ENCODE measurements at places on chromosomes 5 and 9. TPM values are rescaled to one million over a fixed set of nuclear protein-coding genes. Genes with fewer than 3 reads are reported as not detected.

Gene DELE1
- total RNA-seq = 86.5 TPM

Gene C9orf43
- total RNA-seq = 0.50 TPM

Gene CDKN2A
- total RNA-seq = not detected

Gene GPR151
- not detected for total RNA-seq

Gene ECPAS
- 59.2 TPM for total RNA-seq
